CD8-positive, alpha-beta memory T cell (primary cell): ENCODE measurements at places on chromosomes 1 and 21. TPM values are rescaled to one million over a fixed set of nuclear protein-coding genes. Genes with fewer than 3 reads are reported as not detected.

Gene CD1E
- total RNA-seq: not detected

GRCh38 chr1:220176540-220176939 lies 82.6 kb downstream of the IARS2 start:
- H3K27ac ChIP-seq: no peak overlapping the region
- no peak overlapping the region for H3K4me3 ChIP-seq
- no peaks in the 10 kb centered on the region for H3K4me1 ChIP-seq

- H3K36me3 ChIP-seq: peaks cover 28% of the 10 kb centered on the region
- no peak overlapping the region for H3K4me3 ChIP-seq
- H3K27me3 ChIP-seq: no peaks in the 10 kb centered on the region
- no peaks in the 10 kb centered on the region for H3K4me1 ChIP-seq
These were observed 15.6 kb downstream of the PRKAB2 start for GRCh38 chr1:147156642-147157041.

Gene LRRC52
- total RNA-seq: not detected

Gene C21orf58
- total RNA-seq: 13.4 TPM

- no peaks in the 10 kb centered on the region for H3K36me3 ChIP-seq
- H3K4me3 ChIP-seq: no peak overlapping the region
- no peaks in the 10 kb centered on the region for H3K27me3 ChIP-seq
- H3K27ac ChIP-seq: no peak overlapping the region
- no peak for DNase-seq
These were observed 127.1 kb downstream of the RIPK4 start for GRCh38 chr21:41639766-41640165.

GRCh38 chr21:25304611-25305010 lies 302.7 kb downstream of the MRPL39 start:
- H3K27ac ChIP-seq: no peak overlapping the region
- no peak overlapping the region for H3K4me3 ChIP-seq
- H3K36me3 ChIP-seq: no peaks in the 10 kb centered on the region
- DNase-seq: no peak
- no peaks in the 10 kb centered on the region for H3K4me1 ChIP-seq

DNA sequence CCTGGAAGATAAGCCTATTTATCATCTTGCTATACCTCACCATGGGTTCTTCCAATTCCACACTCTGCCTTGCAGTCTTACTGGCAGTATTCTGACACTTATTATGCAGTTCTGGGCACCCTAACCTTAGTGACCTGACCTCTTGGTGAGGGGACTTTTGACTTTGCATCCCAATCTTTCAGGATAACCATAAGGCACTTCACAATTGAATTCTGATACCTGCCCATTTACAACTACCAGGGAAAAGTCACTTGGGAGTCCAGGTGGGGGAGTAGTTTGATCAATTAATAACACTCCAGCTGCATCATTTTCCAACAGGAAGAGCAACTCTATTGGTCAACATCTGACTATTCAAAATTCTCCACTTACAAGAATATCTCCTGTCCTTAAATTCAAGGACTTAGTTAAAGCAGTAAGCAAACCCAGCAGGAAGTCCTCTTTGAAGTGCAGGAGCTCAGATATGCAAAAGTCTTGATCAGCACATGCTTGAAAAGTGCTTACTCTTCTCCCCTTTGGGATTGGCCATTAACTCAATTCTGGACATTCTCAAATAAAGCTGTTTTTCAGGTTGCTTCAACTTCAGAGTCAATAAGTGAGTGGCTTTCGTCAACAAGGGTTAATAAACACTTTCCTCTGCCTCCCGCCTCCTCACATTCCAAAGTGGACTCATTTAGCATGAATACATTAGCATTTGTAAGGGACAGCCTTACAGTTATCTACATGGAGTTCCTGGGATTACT lies 177.4 kb upstream of the NRIP1 start:
- no peaks in the 10 kb centered on the region for H3K36me3 ChIP-seq
- no peaks in the 10 kb centered on the region for H3K27me3 ChIP-seq
- no peak for DNase-seq
- no peak overlapping the region for H3K4me3 ChIP-seq
- H3K4me1 ChIP-seq: no peaks in the 10 kb centered on the region
- H3K27ac ChIP-seq: no peak overlapping the region

Gene CFHR4
- not detected for total RNA-seq
